ENCODE measurements at places on chromosomes 12 and 14.

DNA sequence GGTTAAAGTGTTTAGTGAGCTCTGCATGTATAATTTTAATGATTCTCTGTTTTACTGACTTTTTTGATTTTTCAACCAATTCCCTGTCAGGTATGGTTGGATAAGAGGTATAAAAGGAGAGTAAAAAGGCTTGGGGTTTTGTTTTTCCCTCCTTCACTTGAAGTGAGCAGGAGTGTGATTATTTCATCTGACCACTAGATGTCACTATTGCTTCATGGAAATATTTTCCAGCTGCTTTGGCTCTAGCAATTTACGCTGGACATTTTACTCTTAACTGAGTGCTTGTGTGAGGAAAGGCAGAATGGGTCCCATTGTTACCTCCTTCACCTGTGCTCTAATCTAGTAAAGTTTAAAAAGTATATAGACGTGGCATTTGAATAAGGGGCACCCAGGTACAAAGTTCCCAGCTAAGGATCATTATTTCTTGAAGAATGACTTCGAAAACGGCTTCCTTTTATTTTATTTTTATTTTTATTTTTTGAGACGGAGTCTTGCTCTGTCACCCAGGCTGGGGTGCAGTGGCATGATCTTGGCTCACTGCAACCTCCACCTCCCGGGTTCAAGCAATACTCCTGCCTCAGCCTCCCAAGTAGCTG is 66.5 kb downstream of the TBC1D30 start:
- no peak for DNase-seq

DNA sequence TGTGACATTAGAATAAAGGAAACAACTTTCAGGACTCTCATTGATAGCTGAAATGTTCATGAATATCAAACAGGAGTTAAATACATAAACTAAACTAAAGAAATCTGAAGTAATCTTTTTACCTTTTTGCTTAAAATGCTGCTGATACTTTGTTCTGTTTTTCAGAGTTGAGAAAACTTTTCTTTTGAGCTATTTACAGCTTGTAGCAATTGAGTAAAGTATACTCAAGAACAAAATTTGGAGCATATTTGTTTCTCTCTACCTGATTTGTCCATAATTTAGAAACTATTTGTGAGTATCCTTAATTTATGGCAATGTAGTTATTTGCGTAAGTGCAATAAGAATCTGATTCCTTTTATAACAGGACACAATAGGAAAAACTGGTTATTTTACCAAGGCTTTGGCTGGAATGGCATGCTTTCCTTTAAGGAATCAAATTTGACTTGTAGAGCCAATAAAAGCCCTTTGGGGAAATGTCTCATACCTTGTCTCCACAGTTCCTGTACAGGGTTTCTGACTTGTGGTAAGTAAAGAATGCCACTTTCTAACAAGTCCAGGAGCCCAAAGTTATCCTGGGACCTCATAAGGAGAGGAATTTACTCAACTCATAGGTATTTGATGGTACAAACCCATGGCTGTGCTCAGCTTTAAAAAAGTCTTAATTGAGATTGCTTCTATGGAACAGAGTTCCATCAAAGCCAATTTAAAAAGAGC is 195.7 kb downstream of the TMEM117 start:
- DNase-seq: no peak

DNA sequence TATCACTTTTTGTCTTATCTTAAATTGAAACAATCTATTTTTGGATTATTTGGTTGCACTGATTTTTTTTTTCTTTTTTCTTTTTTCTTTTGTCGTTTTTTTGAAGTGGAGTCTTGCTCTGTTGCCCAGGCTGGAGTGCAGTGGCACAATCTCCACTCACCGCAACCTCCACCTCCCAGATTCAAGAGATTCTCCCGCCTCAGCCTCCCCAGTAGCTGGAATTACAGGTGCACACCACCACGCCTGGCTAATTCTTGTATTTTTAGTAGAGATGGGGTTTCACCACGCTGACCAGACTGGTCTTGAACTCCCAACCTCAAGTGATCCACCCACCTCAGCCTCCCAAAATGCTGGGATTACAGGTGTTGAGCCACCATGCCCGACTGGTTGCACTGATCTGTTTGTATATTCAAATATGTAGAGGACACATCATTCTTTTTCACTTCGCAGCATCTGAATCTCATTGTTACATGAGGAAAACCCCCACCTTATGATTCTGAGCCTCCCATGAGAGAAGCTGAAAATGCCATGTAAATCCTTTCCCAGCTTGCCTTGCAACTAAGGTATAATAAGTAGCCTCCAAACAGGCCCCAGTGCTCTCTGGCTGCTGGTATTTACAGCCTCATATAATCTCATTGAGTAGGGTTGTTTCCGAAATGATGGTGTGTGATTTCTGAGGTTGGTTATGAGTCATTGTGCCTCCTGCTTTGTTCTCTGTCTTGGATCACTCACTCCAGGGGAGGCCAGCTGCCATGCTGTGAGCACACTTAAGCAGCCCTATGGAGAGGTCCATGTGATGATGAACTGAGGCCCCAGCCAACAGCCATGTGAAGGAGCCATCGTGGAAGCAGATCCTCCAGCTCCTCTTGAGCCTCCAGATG is 5.2 kb upstream of the HSP90B1 start:
- no peak for DNase-seq

DNA sequence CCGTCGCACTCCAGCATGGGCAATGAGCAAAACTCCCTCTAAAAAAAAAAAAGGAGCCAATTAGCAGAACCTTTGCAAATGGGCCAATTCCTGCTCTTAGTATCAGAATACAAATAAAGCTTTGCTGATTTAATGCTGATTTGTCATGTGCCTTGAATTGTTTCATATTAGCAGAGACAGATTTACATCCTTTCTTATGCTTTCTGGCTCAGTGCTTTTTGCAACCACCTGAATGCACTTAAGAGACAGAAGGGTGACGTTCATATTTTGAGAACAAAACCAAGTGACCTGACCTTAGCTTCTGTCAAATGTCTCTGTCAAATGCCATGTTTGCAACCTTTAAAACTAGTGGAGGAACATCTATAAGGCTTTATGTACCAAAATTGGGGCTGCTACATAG is 43.8 kb upstream of the YAF2 start:
- DNase-seq: no peak

DNA sequence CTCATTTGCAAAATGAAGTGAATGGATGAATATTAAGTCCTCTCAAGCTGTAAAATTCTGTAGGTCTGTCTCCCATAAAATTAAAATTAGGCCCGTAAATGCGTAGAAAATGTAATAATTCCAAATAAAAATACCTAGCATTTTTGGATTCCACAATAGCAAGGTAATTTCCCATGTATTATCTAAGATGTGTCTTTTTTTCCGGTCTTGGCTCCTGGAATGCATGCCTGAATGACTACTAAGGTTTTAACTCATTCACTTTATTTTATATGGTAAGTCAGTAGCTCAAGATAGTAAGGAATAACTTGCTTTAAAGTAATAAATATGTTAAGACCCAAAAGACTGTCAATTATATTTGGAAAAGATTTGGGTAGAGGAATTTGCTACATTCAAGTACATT is 11.1 kb downstream of the TXNRD1 start:
- no peak for DNase-seq

- no peak for DNase-seq
Observed at GRCh38 chr12:131917711-131918306, 11.3 kb upstream of the PUS1 start.
